ENCODE measurements at places on chromosomes 7 and 10.

DNA sequence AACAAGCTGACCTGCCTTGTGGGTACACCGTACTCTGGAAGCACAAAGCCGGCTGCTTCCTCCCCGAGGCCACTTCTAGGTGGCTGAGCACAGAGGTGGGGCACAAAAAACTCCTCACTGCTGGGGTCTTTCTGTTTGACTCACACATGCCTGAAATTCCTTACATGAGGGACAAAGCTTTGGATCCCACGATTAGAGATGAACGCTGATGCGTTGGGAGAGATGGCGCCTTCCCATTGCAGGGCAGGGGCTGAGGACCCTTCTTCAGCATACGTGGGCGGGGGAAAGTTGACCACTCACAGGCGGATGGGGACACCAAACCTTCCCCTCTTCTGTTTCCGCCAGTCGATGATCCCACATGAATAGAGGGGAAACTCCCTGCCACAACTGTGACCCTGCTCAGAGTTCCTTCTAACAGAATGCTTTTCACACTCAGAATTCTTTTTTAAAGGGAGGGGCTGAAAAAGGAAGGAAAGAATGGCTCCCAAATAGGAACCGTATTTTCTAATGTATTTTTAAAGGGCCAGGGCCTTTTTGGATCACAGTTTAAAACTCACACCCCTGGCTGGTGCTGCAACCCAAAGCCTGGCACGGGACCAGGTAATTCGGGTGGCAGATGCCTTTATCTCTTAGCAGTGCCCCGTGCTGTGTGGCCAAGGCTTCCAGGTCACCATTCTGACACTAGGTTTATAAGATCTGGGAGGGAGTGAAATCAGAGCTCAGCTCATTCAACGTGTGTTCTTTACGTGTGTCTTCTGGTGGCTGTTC, 134.0 kb downstream of the PRKAG2 start:
- DNase-seq, result no peak

GRCh38 chr7:121872831-121873288, at the start of gene PTPRZ1:
PTPRZ1 (plus strand) TSS chr7:121873161; CDS start chr7:121873500, 339 bp downstream.
- DNase-seq, result no peak

GRCh38 chr7:88185650-88186049, 34.2 kb downstream of the SRI start:
- DNase-seq, result no peak

GRCh38 chr10:29600067-29600466, 34.7 kb downstream of the SVIL start:
- no peak for DNase-seq

DNA sequence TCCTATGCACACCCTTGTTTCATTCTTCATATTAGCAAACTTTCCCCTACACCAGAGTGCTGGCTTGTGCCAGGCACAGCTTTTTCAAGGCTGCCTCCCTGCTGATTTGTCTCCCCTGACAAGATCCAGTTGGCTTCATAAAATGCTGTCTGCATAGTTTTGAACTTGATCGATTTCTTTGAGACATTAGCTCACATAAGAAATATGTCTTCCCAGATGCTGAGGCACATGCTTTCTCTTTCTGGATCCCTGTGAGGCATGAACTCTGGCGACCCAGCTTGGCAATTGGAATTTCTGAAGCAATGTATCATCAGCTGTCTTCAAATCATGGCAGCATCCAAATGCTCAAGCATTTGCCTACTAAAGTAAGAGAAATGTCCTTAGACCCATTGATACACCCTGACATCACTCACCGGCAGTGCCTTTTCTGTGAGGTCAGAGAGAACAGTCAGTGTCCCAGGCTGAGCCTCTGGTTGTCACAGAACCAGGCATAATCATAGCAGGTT, 616.4 kb upstream of the GHITM start:
- no peak for DNase-seq

GRCh38 chr10:84158550-84158949, 15.1 kb upstream of the GPR15LG start:
- no peak for DNase-seq

GRCh38 chr10:48247680-48248079, 26.8 kb downstream of the FRMPD2 start:
- DNase-seq, result no peak

- no peak for DNase-seq
Measured at GRCh38 chr10:116371737-116372136, 47.5 kb downstream of the CCDC172 start.

GRCh38 chr7:49321843-49322242, 397.5 kb downstream of the CDC14C start:
- no peak for DNase-seq

- no peak for DNase-seq
Measured at GRCh38 chr7:121069346-121070100, 81.0 kb downstream of the CPED1 start.

DNA sequence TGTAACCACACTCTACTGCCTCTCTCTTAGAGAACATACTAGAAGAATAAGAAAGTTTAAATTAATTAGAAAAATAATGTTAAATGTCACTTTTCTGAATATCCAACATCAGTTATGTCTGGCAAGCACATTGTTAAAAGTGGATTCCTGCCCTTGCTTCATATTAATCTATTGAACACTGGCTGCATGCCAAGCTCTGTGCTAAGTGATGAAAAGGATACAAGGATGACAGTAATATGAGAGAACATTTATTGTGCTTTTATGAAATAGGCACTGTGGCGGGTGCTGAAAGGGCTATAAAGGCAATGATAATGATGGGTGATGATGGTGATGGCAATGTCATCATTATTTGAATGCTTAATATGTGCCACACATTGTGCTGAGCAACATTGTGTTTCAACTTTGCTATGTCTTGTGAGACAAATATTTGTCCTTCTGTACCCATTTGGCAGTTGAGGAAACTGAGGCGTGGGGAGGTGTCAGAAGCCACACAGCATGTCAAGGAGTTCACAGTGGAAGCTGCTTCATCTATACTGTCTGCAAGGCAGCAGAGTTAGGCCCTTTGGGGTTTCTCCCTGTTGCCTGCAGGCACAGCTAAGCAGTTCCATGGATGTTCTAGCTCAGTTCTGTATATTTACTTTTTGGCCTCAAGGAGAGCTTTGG, 64.2 kb upstream of the RAPGEF5 start:
- no peak for DNase-seq

- DNase-seq, result no peak
Measured at GRCh38 chr10:58360412-58361004, 24.7 kb upstream of the TFAM start.

DNA sequence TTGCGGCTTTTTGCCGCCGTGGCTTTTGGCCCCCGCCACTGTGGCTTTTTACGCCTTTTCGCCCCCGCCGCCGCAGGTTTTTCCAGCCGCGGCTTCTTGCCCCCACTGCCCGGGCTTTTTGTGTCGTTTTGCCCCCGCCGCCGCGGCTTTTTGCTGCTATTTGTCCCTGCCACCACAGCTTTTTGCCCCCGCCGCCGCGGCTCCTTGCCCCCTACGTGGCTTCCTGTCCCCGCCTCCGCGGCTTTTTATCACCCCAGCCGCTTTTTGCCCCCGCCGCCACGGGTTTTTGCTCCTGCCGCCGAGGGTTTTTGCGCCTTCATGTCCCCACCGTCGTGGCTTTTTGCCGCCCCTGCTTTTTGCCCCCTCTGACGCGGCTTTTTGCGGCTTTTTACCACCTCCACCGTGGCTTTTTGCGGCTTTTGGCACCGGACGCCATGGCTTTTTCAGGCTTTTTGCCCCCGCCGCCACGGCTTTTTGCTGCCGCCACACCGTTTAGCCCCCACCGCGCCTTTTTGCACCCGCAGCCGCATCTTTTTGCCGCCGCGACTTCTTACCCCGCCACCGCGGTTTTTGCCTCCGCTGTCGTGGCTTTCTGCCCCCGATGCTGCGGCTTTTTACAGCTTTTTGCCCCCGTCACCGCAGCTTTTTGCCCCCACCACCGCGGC, 637.0 kb downstream of the ZNF716 start:
- no peak for DNase-seq

DNA sequence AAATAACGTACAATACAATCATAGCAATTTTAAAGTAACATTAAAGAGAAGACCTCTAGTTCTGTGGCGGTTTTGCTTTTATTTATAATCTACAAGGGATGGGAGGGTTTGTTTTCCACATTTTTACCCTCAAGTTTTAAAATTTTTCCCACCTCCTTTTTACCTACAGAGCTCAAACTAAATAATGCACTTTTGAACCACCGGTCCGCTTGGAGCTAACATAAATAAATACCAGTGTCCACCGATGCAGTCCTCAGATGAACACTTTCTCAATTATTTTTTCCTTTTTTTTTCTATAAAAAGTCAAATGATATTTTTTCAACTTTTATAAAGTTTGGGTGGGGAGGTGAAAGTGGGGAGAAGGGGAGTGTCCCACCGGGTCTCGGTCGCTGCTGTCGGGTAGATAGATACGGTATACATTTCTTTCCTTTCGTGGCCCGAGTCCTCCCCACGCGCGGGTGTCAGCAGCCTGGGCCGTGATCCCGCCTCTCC, 3.3 kb downstream of the ZNF503 start:
- DNase-seq, result no peak

GRCh38 chr7:88795553-88795952, at the start of gene TEX47:
TEX47 (minus strand) TSS chr7:88795737; CDS start chr7:88794942, 795 bp downstream.
- DNase-seq, result no peak

GRCh38 chr10:46020344-46020657, 10.1 kb downstream of the NCOA4 start:
- DNase-seq, result no peak
